ENCODE measurements at places on chromosomes 2 and 18.

- ATAC-seq: peak; percentile 99
These were observed 25.3 kb upstream of the STAM2 start for GRCh38 chr2:152200565-152201465.

DNA sequence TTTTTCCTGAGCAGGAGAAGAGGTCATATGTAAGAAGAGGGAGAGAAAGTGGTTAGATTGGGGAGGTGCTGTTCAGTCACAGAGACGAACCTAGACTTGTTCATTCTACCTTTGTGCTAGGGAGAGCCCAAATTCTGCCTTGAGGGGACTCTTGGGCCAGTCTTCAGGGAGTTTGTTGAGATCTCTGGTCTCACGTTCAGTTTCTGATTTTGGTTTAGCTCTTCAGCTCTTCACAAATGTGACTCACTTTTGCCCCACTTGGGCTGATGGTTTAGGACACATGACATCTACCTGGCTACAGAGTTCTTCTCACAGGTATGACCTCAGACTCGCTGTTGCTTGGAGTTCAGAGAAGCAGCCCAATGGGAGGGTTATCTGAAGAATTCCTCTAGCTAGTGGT, 49.2 kb upstream of the DARS1 start:
- ATAC-seq: no peak

DNA sequence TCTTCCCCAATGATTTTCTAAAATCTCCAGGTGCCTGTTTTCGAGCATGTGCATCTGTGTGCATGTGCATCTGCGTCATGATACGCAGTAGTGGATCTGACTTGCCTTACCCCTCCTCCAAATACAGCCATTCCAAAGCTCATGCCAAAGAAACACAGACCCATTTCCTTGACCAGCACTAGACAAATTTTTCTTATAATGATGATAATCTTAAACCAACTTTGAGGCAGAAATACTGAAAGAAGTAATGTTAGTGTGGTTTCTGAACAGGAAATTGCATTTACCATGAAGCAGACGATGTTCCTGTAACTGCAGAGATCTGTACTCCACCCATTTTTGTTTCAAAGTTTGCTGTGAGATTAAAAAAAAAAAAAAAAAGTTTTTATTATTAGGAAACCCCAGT, 25.6 kb downstream of the CYTIP start:
- no peak for ATAC-seq

DNA sequence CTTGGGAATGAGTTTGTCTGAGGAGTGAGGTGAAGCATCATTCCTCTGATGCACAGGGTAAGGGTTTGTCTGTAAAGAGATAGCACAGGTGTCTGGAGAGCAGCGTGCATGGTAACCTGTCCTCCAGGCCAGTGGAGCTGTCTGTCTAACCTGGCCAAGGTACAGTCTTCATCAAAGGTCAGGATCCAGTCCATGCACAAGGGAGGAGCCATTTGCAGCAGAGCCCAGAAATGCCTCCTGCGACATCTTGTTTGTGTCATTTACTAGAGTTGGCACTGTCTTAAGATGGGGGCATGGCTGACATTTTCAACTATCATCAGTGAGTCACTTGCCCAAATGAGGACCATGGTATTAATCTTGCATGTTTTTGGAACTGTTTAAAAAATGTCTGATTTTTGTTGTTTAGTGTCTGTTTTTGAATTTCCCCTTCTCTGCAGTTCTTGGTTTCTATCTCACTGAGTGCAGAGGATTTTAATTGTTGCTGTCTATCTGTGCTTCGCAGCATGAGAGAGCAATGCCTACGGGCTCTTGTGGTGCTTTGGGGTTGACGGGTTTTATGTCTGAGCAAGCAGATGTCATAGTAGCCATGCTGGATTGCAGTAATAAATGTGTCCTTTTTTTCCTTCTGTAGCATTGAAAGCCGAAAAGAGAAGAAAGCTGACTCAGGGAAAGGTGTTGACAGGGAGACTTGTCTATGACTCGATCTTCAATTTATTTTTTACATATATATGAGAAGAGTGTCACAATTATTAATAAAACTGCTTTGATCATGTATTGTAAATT, 91.3 kb downstream of the DPP4 start:
- peak; percentile 57 for ATAC-seq

GRCh38 chr2:213122725-213123124, 28.7 kb downstream of the IKZF2 start:
- no peak for ATAC-seq

DNA sequence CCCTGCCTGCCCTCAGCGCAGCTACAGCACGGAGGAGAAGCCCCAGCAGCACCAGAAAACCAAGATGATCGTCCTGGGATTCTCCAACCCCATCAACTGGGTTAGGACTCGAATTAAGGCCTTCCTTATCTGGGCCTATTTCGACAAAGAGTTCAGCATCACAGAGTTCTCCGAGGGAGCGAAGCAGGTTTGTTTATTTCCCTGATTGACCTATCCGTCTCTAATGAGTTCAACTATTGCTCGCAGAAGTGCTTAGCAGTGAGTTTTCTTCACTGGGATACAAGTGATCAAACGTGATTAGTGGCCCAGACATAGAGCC, 639 bp downstream of the MAIP1 start:
- no peak for ATAC-seq

GRCh38 chr2:120372816-120373215, 26.9 kb downstream of the INHBB start:
- ATAC-seq: no peak

DNA sequence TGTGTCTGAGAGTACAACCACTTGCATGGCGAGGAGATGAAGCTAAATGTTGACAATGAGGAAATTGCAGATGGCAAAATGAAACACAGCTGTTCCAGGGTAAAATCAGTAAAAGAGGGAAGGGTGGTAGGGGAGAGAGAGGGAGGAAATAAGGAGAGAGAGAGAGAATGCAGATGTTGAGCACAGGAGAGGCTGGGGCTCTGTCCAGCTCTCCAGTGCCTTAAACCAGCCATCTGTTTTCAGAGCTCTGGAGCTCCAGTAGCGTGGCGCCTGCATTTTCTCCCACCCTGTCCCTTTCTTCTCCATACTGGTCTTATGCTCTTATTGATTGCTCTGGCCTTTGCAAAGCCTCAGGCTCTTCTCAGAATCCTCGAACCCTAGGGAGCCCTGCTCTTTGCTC, 52.7 kb upstream of the BOD1L2 start:
- no peak for ATAC-seq

GRCh38 chr2:52238782-52239181, 1206.8 kb upstream of the NRXN1 start:
- ATAC-seq: no peak

GRCh38 chr2:190698895-190699294, 50.0 kb downstream of the NAB1 start:
- ATAC-seq: peak; percentile 37

DNA sequence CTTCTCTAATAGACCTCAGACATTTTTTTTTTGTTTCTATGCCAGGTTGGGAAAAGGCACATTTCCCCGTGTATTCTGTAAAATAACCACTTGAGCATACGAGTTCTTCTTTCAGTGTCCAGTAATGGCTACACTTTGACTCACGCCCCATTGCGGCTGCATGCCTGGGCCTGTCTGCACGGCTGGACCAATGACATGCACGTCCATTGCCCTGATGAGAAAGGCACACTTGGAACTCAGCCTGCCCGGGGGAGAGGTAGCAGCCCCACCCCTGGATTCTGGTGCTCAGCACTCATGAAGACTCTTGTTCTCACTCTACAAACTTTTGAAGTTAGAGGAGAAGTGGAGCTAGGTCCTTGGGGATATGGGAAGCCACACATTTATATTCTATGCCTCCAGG, 5.8 kb downstream of the PCARE start:
- ATAC-seq: no peak

DNA sequence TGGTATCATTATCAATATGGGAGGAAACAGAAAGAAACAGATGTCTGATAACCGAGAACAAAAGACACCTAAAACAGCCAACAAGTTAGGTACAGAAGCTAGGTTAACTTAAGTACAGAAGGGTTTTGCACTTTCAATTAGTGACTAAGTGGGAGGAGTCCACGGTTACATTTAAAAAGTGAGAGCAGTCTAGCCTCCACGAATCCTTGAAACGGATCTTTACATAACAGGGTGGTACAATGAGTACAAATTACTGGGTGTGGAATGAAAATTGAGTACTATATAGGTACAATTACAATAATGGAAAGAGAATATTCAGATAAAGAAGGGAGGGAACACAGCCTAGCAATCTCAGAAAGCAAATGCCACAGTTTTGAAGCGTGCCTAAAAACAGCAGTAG, 76.6 kb downstream of the TLK1 start:
- no peak for ATAC-seq

GRCh38 chr18:45464619-45465018, 150.7 kb upstream of the SLC14A2 start:
- ATAC-seq: peak; percentile 82

- no peak for ATAC-seq
These were observed 139.4 kb downstream of the WDSUB1 start for GRCh38 chr2:159146996-159147666.

GRCh38 chr2:171316220-171316619, 117.6 kb downstream of the METTL8 start:
- ATAC-seq: no peak

DNA sequence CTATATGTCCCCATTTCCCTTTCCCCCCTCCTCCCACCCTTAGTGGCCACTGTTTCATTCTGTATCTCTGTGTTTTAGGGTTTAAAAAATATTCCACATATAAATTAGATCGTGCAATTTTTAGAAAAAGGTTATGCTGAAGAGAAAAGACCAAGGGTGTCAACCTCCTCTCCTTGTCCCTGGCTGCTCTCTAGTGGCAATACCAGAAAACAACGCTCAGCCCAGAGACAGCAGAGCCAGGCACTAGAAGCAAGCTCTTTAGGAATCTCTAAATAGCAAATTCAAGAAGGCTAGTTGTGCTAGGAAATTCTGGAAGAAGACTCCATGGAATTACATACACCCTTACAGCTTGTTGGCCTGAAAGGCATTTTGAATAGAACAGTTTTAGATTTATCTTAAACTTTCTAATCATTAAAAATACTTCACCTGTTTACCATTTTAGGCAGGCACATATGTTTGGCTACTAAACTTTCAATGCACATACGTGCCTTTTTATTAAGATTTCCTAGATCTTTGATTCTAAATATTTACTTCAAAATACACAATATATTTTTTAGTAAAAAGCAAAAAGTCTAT, 35.1 kb upstream of the RASGRP3 start:
- ATAC-seq: peak; percentile 86

GRCh38 chr2:71453404-71454220, at the start of gene DYSF:
TSS of gene DYSF (plus strand) at chr2:71453561.
- peak; percentile 40 for ATAC-seq

DNA sequence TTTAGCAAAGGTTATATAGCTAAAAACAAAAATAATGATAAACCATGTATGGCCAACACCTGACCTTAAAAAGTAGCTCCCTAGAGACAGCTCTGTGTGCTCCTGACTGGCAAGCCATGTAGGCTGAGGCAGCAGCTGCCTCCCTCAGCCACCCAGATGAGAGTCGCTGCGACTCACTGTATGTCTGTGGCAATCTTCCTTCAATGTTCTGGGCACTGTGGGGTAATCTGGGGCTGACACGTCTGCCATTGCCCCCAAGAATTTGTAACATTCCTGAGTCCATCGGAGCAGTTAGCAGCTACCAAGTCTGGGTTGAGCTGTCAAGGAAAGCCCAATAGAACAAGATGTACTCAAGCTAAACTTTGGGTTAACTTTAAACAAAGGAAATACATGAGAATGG, 106.4 kb upstream of the DAPL1 start:
- ATAC-seq: no peak

GRCh38 chr18:6807515-6808257, 78.2 kb downstream of the ARHGAP28 start:
- no peak for ATAC-seq

DNA sequence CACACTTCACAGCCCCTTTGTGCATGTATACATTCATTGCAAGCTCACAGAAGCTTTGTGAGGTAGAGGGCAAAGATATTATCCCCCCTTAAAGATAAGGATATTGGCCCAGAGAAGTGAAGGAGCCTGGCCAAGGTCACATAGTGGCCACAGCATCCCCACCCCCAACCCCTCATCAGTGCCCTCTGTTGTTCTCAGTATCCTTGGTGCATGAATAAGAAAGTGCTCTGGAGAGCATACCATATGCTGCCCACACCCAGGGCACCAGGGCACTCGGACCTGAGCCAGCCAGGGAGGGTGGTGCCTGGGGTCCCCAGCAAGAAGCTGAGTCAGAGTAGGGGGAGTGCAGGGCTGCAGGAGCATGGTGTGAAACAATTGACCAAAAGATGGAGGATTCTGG, 3.3 kb downstream of the DYSF start:
- no peak for ATAC-seq

GRCh38 chr2:100606726-100607343, 44.0 kb downstream of the PDCL3 start:
- ATAC-seq: peak; percentile 47

DNA sequence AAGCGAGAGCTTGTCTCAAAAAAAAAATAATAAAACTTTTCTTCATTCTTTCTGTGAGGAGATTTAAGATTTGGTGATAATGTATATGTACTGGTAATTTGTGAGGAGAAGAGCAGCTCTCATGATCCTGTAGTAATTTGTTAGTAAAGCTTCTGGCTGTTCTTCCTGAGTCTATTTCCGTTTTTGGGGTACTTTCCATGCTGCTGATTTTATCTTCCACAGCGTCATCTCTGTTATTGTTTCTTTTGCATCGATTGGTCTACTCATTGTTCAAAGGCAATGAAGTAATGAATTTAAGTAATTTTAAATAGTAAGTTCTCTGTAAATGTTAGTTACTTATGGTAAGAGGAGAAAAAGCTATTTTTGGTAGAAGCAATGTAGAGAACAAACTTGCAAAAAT, 12.0 kb downstream of the NDUFAF7 start:
- ATAC-seq: no peak

DNA sequence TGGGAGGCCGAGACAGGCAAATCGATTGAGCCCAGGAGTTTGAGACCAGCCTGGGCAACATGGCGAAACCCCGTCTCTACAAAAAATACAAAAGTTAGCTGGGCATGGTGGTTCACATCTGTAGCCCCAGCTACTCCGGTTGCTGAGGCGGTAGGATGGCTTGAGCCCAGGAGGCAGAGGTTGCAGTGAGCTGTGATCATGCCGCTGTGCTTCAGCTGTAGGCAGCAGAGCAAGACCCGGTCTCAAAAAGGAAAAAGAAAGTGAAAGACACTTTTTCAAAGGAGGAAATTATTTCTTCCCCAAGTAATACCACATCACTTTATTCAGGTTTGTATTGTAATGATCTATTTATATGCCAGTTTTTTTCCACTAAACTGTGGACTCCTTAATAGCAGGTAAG, 35.7 kb upstream of the TAF4B start:
- no peak for ATAC-seq

- no peak for ATAC-seq
These were observed 690.7 kb downstream of the LRP1B start for GRCh38 chr2:141440072-141440635.

Measured in SK-N-SH treated with all-trans-retinoic acid at 6 μM for 48 hours (cell line).